Activated naive CD4-positive, alpha-beta T cell treated with anti-CD3 and anti-CD28 coated beads for 36 hours (primary cell): ENCODE measurements at places on chromosomes 12 and 14. TPM values are rescaled to one million over a fixed set of nuclear protein-coding genes. Genes with fewer than 3 reads are reported as not detected.

The TAS2R7 gene
- not detected for total RNA-seq

The KRT83 gene
- total RNA-seq = not detected

DNA sequence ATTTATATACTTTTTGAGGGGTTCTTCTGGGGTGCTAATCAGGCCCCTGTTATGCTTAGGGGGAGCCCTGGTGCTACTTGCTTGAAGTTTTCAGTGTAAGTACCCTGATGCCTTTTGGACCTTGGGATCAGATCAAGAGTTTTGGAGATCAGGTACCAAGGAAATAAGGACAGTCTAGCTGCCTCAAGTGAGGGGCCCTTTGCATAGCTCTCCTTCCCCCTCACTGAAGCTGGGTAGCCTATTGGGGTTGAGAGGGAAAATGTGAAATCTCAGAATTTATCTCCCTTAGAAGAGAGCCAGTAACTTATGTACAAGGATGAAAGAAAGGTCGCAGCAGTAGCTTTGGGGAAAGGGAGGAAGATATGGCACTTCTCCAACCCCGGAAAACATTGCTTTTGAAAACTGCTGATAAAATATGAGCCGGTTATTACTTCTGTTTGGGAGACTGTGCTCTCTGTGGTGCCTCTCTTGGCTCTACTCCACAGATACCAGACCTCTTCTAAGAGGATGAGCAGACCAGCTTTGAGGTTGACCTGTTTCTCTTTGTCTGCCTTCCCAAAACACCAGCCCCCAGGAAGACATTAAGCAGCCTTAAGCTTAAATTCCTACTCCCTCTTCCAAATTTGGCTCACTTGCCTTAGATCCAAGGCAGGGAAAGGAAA lies 8.8 kb upstream of the AMHR2 start:
- DNase-seq = no peak

DNA sequence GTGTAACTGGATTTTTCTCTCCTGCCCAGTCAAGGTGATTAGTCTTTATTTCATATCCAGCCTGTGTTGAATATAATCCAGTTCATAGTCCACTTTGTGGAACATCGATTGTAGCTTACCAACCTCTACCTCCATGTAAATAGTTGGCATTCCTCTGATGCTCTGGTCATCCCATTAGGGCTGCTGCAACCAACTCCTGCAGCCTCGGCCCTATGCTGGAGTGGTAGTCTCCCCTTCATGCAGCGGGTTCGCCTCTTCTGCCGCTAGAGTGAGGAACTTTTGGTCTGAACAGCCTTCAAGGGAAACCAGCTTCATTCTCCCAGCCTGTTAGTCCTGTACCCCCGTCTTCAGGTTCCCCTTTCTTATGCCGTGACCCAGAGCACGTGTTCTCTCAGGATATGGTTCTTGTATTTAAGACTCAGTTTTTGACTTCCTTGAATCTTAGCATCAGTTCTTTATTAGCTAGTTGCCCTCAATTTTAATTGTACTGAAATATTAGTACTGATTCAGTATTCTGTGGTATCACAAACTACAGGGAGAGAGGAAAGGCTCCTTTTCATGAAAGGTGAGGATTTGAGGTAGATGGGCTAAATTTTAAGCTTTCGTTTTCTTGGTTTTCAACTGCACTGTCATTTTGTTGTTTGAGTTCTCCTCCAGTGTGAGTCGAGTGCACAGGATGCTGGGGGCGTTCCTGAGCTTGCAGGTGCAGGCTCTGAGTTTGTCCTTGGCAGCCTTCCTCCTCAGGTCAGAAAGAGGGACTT lies 33.2 kb downstream of the ZNF664 start:
- DNase-seq = peak; percentile 70

- DNase-seq = no peak
Measured at GRCh38 chr12:108297895-108298760, 41.0 kb downstream of the CMKLR1 start.

DNA sequence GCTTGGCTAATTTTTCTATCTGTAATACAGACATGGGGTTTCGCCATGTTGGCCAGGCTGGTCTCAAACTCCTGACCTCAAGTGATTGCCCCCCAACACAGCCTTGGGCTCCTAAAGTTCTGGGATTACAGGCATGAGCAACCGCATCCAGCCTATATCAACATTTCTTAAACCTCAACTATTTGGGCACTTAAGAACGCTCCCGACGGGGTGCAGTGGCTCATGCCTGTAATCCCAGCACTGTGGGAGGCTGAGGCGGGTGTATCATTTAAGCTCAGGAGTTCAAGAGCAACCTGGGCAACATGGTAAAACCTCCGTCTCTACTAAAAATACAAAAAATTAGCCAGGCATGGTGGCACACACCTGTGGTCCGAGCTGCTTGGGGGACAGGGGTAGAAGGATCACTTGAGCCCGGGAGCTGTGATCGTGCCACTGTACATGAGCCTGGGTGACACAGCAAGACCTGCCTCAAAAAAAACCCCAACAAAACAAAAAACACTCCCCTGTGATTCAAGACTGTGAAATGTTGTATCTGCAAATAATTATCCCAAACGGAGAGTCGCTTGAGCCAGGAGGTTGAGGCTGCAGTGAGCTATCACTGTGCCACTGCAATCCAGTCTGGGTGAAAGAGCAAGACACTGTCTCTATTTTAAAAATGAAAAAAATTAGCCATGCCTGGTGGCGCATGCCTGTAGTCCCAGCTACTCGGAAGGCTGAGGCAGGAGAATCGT lies 21.5 kb downstream of the PPTC7 start:
- no peak for DNase-seq
